CD4-positive, alpha-beta memory T cell (primary cell): ENCODE measurements at places on chromosomes 13 and 19. TPM values are rescaled to one million over a fixed set of nuclear protein-coding genes. Genes with fewer than 3 reads are reported as not detected.

DNA sequence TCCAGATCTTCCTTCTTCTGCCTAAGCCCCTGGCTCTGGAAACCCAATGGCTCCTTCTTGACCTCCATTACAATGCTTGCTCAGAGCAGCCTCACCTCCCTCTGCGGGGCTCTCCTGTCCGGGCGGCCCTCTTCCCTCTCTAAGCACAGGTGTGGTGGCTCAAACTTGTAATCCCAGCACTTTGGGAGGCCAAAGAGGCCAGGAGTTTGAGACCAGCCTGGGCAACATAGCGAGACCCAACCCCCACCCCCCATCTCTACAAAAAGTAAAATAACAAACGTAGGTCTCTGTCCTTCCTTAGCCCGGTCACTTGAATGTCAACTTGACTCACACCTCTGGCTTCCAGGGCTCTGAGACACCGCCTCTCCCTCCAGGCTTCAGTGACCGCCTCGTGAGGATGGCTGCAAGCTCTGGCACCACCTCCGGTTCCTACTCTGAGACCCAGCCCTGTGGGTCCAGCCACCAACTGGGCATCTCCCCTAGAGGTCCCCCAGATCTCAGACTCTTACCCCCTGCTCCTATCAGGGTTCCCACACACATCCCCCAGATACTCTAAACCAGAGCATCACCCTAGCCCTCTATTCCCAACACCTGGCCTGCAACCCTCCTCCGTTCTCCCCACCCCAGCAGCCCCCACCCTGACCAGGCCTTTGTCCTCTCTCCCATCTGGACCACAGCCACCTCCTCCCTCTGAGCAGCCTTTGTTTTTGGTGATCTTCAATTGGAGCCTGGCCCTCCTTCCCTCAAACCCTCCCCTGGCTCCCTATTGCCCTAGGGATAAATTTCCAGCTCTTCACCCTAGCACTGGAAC is 4.7 kb upstream of the TLE2 start:
- no peaks in the 10 kb centered on the region for H3K27me3 ChIP-seq
- H3K36me3 ChIP-seq = no peaks in the 10 kb centered on the region
- no peak overlapping the region for H3K27ac ChIP-seq
- H3K4me3 ChIP-seq = no peak overlapping the region

- H3K4me1 ChIP-seq = peaks cover 9% of the 10 kb centered on the region
- no peak overlapping the region for H3K27ac ChIP-seq
- H3K27me3 ChIP-seq = no peaks in the 10 kb centered on the region
- no peaks in the 10 kb centered on the region for H3K36me3 ChIP-seq
- no peak overlapping the region for H3K4me3 ChIP-seq
Measured at GRCh38 chr19:35117799-35118198, 2.2 kb downstream of the FXYD3 start.

Gene ZNF225
- 13.9 TPM for total RNA-seq

Gene SPACA4
- not detected for total RNA-seq

DNA sequence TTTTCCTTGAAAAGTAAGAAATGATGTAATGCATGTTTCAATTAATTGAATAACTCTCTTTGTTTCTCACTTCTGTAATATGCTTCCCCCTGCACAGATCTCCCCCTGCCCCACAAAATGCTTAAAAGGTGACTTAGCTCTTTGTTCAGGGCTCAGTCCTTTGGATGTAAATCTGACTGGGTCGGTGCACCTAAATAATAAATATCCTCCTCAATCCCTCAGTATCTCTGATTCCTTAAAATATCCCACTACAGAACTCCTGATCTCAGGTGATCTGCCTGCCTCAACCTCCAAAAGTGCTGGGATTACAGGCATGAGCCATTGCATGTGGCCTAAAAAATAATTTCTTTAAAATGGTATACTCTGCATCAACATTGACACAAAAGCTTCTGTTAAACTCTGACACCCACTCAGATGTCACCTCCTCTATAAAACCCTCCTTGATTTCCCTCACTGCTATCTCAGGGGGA is 107.0 kb downstream of the ZNF429 start:
- no peak overlapping the region for H3K27ac ChIP-seq
- no peaks in the 10 kb centered on the region for H3K27me3 ChIP-seq
- H3K4me1 ChIP-seq = no peaks in the 10 kb centered on the region
- no peaks in the 10 kb centered on the region for H3K36me3 ChIP-seq

DNA sequence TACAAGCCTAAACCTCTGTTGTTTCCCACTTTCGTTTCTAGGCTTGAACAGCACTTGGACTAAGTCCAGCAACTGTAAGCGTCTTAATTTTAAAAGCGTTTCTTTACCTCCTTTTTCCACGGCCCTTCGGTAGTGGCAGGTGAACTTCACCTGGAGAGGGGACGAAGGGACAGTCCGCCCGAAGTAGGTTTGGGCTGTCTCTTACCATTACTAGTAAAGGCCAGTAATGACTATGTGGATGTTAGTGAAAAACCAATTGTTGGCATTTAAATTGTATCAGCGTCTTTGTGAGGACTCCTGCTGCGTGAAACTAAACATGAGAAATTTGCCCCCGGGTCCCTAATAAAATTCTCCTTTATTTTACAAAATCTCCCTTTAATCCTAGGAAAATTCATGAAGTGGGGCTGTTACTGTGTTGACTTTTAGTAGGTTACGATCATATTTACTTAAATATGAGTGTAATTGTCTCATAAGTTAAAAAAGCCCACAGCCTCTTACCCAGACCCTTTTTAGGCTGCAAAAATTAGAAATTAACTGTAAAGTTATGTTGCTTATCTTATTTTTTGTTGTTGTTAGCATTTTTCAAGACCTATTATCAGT is 983 bp downstream of the ITM2B start:
- H3K4me1 ChIP-seq = peaks cover 51% of the 10 kb centered on the region
- H3K27ac ChIP-seq = peak overlapping the region; percentile 98
- peak overlapping the region; percentile 68 for H3K4me3 ChIP-seq

- H3K4me1 ChIP-seq = no peaks in the 10 kb centered on the region
- no peaks in the 10 kb centered on the region for H3K27me3 ChIP-seq
- no peak overlapping the region for H3K4me3 ChIP-seq
Measured at GRCh38 chr13:84430446-84430845, 548.2 kb upstream of the SLITRK1 start.

DNA sequence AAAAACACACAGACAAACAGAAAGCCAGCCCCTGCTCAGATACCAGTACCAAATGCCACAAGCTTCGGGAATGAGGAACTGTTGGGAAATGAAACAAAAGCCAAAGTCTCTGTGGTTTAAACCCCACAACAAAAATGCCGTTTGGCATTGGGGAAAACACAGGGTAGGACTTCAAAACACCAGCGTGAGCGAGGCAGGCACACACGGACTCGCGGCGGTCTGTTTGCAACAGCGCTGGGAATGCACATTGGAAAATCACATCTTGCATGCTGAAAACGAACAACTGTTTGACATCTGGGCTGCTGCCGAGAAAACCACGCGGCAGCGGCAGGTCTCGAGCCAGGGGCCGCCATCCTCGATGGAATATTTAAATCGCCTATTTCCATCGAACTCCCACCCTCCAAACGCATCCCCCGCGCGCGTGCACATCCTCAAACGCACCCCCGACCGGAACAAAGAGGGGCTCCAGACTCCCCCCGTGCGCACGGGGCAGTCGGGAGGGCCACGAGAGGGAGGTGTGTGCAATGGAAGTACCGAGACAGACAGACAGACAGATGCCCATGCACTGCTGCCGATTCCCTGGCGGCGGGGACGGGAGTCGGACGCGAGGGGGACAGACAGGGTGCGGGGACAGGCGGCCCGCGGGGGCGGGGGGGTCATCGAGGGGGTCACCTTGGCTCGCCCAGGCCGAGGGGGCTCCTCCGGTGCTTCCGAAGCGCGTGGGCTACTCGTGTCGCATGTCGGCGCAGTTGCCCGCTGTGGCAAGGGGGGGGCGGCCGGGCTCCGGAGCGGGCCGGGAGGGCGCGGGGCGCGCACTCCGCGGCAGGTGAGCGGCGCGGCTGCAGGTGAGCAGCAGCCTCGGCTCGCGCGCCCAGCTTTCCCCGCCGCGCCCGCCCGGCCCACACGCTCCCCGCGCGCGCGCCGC is at the start of gene GPR12:
Gene GPR12, minus strand, starts transcription at position 880 of the 925 bp plus-strand sequence. CDS start 959 bp downstream, outside the sequence.
- no peak for DNase-seq
- peaks cover 15% of the 10 kb centered on the region for H3K27me3 ChIP-seq
- H3K27ac ChIP-seq = no peak within 1 kb of the TSS
- H3K4me3 ChIP-seq = no peak within 1 kb of the TSS
- H3K4me1 ChIP-seq = peaks cover 6% of the 10 kb centered on the region

GRCh38 chr19:4369888-4370260 is 26.5 kb downstream of the MPND start:
- peak overlapping the region; percentile 51 for H3K4me3 ChIP-seq
- DNase-seq = peak; percentile 72
- peaks cover 16% of the 10 kb centered on the region for H3K36me3 ChIP-seq
- peaks cover 67% of the 10 kb centered on the region for H3K4me1 ChIP-seq
- peak overlapping the region; percentile 87 for H3K27ac ChIP-seq
- H3K27me3 ChIP-seq = no peaks in the 10 kb centered on the region

DNA sequence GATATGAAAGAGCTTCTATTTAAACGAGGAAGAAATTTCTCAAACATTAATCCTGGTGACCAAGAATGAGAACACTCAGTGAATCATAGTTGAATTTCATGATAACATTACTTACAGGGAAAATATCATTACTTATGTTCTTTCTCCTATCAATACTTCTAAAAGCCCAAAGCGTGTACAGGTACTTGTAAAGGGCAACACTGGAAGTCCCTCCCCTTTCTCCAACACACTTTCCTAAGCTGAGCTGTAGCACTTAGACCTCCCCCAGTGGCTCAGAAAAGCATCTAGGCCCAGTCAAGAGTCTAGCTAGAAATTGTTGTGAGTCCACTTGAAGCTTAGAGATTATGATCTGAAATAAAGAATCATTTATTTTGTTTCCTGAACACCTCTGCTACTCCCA is 150.7 kb downstream of the ABCC4 start:
- H3K27me3 ChIP-seq = no peaks in the 10 kb centered on the region
- H3K4me1 ChIP-seq = no peaks in the 10 kb centered on the region

GRCh38 chr13:40440990-40441820 is 225.2 kb downstream of the FOXO1 start:
- no peak overlapping the region for H3K27ac ChIP-seq
- no peak overlapping the region for H3K4me3 ChIP-seq
- H3K27me3 ChIP-seq = no peaks in the 10 kb centered on the region

DNA sequence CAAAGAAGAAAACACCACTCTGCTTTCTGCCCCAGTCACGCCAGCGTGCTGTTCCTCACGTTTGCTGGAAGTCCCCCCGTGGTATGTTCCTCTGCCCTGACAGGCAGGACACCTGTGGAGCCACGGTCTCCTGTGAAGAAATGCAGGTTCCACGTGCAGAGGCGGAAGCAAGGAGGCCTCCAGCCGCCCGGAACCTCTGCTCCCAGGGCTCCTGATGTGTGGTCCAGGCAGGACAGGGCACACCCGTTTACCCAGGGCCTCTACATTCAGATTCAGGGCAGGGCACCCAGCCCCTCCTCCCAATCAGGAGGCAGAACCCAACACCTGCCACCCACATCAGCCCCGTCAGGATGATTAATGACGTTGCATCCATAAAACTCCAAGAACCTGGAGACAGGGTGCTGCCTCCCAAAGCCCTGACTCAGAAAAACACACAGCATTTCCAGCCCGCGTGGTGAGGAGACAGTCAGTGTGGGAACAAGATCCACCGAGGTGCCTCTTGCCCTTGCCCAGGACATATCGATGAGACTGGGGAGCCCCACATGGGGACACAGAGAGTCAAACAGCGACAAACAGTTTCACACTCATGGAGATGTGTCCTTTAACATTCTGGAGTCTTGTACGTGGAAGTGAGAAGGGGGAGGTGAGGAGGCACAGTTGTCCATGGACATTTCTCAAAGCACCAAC is 76.2 kb downstream of the COL4A1 start:
- H3K27ac ChIP-seq = no peak overlapping the region
- no peak for DNase-seq
- H3K4me1 ChIP-seq = no peaks in the 10 kb centered on the region
- H3K36me3 ChIP-seq = no peaks in the 10 kb centered on the region
- no peak overlapping the region for H3K4me3 ChIP-seq
- no peaks in the 10 kb centered on the region for H3K27me3 ChIP-seq

Gene PPP2R1A
- 166 TPM for total RNA-seq

- peaks cover 4% of the 10 kb centered on the region for H3K27me3 ChIP-seq
- no peaks in the 10 kb centered on the region for H3K4me1 ChIP-seq
- no peak for DNase-seq
- no peaks in the 10 kb centered on the region for H3K36me3 ChIP-seq
Measured at GRCh38 chr13:21615427-21615826, 11.5 kb upstream of the MICU2 start.

Gene MICOS13
- 40.5 TPM for total RNA-seq

Gene OR10H1
- not detected for total RNA-seq

GRCh38 chr19:52453324-52454094 is at the start of gene ZNF578:
Gene ZNF578, plus strand, starts transcription at chr19:52453553. Its CDS starts 48,293 bp downstream, at chr19:52501846.
- peaks cover 9% of the 10 kb centered on the region for H3K4me1 ChIP-seq
- H3K27ac ChIP-seq = no peak within 1 kb of the TSS
- peak; percentile 71 for DNase-seq

- H3K27ac ChIP-seq = no peak overlapping the region
- H3K4me1 ChIP-seq = no peaks in the 10 kb centered on the region
- no peaks in the 10 kb centered on the region for H3K27me3 ChIP-seq
- H3K4me3 ChIP-seq = no peak overlapping the region
- DNase-seq = no peak
- H3K36me3 ChIP-seq = no peaks in the 10 kb centered on the region
Measured at GRCh38 chr13:43473437-43473836, 313.3 kb downstream of the ENOX1 start.

- no peak overlapping the region for H3K27ac ChIP-seq
- H3K4me1 ChIP-seq = no peaks in the 10 kb centered on the region
- no peaks in the 10 kb centered on the region for H3K36me3 ChIP-seq
- no peak for DNase-seq
- H3K4me3 ChIP-seq = no peak overlapping the region
Measured at GRCh38 chr19:48543121-48543710, 8.8 kb upstream of the SULT2B1 start.

DNA sequence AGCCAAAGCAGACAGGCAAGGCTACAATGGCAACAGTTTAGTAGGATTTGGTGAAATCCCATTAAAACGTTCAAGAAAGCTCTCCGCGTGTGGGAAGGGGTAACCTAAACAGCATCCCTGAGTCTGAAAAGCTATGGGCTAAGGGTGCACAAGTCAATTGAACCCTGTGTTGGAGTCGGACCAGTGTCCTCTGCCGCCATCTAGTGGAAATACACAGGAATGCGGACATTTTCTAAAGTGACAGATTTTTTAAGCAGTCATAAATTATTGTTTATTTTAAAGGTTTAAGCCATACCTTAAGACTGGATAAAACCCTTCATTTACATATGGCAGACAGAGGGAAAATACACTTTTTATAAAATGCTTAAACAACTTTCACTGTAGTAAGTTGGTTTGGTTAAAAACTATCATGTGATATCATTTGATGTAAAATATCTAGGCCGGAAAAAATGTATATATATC is 26.5 kb upstream of the LSM14A start:
- H3K4me3 ChIP-seq = no peak overlapping the region
- DNase-seq = peak; percentile 54
- no peak overlapping the region for H3K27ac ChIP-seq
- H3K27me3 ChIP-seq = no peaks in the 10 kb centered on the region
- H3K4me1 ChIP-seq = no peaks in the 10 kb centered on the region
- H3K36me3 ChIP-seq = no peaks in the 10 kb centered on the region

- H3K4me3 ChIP-seq = no peak overlapping the region
- DNase-seq = no peak
- H3K27ac ChIP-seq = no peak overlapping the region
- no peaks in the 10 kb centered on the region for H3K4me1 ChIP-seq
- H3K27me3 ChIP-seq = no peaks in the 10 kb centered on the region
- H3K36me3 ChIP-seq = no peaks in the 10 kb centered on the region
Measured at GRCh38 chr13:67146523-67147130, 83.5 kb downstream of the PCDH9 start.

GRCh38 chr19:23999821-24000610 is 85.3 kb downstream of the ZNF726 start:
- no peaks in the 10 kb centered on the region for H3K36me3 ChIP-seq
- H3K4me1 ChIP-seq = no peaks in the 10 kb centered on the region
- no peak for DNase-seq
- H3K27ac ChIP-seq = no peak overlapping the region

Gene ZNF728
- not detected for total RNA-seq

Gene PCID2
- total RNA-seq = 78.2 TPM
